ENCODE measurements at places on chromosomes 7 and 10.
A peak's percentile ranks its signal among the peaks of the same experiment; 100 is the strongest.

DNA sequence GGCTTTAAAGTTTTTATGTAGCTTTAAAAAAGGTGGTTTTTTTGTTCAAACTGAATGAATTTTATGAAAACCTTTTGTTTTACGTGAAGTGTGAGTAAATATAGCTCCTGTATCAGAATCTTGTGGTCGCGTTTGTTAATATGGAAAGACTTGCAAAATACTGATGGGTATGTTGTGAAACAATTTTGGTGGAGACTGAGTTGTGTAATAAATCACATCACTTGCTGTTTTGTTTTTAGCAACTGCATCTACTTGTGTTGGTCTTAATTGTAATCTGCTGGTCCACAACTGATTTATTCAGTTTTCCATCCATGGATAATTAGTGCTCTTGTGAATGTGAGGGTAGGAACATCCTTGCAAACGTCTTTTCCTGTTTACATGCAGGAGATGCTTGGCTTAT is 10.5 kb downstream of the PLXDC2 start:
- DNase-seq, result no peak

DNA sequence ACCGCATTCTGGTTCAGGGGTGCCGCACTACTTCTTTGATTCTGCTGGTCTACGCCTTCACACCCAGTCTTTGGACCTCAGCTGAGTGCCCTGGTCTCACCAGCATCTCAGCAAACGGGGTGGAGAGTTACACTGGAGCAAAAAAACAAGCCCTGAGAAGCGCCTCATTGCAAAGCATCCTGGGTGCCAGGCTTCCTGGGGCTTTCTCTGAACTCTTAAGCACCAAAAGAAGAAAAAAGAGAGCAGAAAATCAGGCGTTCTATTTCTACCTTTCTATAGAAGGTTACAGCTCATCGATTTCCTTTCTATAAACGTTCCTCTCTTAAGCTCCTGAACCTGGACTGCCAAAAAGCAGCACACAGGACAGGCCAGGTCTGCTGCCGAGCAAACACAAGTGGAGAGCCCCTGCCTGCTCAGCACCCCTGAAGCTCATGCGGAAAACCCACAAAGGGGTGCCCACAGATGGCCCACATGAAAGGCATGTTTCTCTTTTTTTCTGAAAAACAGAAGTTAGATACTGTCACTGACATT is 217.9 kb downstream of the SFMBT2 start:
- DNase-seq, result peak; percentile 17

DNA sequence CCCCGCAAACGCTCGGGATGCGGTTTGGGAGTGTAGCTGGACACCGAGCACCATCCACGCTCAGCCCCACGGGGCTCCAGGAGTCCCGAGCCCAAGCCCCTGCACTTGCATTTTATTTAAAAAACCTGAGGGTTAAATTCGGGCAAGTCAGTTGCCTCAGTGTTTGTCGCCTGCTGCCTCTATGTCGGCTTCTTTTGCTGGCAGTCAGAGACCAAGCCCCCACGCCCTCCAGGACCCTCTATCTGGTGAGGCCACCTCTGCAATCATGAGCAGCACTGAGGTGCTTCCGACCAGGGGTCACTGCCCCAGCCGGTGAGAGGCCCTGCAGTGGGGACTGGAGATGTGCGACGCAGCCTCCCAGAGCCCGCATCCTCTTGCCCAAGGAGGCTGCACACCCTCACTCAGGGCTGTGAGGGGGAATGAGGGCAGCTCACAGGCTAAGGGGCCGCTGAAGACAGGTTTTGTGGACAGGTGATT is 13.3 kb upstream of the ZNF273 start:
- DNase-seq, result no peak

GRCh38 chr7:11345621-11346020 is 371.9 kb downstream of the PHF14 start:
- DNase-seq, result no peak

DNA sequence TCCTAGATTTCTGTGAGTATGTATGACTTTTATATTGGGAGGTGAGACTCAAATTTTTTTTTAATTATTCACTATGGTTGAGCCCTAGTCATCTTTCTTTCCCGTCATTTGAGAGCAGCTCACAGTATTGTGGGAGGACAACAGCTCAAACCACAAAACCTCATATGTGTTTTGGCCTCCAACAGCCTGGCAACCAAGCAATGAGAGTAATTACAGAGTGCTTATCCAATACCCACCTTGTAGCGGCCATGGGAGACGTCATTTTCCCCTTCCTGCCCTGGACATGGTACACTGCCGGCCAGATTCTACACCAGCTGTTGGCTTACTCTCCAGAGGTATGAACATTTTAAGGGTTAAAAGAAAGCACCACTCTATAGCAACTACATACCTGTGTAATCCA is 49.1 kb downstream of the DOCK4 start:
- DNase-seq, result no peak

- no peak for DNase-seq
These were observed 52.0 kb upstream of the PPP1R3C start for GRCh38 chr10:91684841-91685240.

DNA sequence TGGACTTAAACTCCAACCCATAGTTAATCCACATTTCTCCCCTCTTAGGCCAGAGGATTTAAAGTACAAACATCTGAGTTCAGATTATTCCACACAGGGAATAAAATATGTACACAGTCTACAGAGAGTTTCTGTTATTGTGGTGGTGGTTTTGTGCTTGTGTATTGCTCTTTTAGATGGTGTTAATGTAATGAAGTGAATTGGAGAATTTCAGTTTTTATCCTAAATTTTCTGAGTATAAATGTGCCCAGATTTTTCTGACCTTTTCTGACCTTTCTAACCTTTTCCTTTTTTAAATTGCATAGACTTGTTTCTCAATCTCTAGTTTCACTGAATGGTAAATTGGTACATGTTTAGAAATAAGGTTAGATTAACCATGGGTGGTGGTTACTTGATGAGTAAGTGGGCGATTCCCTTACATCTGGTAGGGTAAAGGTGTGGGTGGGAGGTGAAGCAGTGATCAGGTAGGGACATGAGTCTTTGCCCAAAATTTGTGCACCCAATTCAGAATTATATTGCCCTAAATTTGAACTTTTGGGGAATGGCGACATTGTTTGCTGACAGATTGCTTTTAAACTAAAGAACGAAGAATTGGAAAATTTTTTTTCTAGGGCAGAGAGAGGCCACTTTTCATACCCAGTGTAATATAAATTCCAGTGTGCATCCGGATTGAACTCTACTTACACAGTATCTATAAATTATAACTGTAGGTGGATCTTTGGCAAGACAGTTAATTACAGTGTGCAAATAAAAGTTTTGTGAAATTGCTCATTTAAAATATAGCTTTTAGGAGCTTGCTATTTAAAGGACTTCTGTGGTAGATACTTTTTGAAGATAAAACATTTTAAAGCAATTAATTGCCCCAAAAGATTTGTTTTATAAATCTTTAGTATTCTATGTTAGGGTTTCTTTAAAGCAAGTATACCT is 62.2 kb downstream of the ST7 start:
- DNase-seq, result no peak

- DNase-seq, result no peak
These were observed 57.2 kb upstream of the INPP5A start for GRCh38 chr10:132480356-132480755.

GRCh38 chr10:11046776-11047160 is 29.1 kb downstream of the CELF2 start:
- DNase-seq, result no peak

GRCh38 chr10:101351017-101351416 is 2.9 kb upstream of the BTRC start:
- no peak for DNase-seq

GRCh38 chr7:67875558-67875957 is 878.9 kb downstream of the TYW1 start:
- DNase-seq, result no peak

DNA sequence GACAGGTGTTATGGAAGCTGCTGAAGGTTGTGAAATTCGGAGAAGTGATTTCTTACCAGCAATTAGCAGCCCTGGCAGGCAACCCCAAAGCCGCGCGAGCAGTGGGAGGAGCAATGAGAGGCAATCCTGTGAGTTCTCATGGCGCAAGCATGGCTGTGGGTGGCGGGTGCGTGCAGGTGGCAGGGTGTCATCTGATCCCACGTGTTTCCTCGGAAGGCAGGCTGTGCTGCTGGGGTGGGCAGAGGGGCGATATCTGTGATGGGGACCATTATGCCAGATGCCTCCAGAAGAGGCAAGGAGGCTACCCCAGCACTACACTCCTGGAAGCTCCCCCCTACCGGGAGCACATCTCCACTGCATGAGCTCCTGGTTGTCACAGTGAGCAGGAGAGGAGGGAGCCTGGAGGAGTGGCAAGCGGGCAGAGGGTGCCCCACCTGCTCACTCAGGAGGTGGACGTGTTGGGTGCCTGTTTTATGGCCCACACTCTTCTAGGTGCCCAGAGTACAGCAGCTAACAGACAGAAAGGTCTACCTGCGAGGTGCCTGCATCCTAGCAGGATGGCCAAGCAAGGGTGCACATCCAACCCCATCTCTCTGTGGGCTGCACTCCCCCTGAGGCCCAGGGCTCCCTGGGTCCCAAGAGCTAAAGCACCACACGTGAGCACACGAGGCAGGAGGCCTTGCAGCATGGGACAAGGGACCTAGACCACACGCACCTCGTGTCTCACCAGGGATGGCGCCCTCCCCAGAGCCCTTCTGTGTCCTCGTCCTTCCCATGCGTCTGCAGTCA is 204.7 kb downstream of the EBF3 start:
- DNase-seq, result no peak

DNA sequence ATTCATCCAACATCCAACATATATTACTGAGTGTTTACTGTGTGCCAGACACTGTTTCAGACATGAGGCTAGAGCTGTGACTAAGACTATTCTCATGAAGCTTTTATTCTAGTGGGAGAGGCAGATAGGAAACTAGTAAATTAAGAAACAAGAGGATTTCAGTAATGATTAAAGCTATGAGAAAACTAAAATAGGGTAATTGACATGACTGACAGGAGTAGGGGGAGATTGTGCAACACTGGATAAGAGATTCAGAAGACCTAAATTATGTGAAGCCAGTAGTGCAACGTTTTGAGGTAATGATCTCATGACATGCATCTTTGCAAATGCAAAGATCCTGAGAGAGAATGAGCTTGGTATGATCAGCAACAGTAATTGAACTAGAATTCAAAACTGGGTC is 48.6 kb upstream of the MKLN1 start:
- DNase-seq, result no peak

DNA sequence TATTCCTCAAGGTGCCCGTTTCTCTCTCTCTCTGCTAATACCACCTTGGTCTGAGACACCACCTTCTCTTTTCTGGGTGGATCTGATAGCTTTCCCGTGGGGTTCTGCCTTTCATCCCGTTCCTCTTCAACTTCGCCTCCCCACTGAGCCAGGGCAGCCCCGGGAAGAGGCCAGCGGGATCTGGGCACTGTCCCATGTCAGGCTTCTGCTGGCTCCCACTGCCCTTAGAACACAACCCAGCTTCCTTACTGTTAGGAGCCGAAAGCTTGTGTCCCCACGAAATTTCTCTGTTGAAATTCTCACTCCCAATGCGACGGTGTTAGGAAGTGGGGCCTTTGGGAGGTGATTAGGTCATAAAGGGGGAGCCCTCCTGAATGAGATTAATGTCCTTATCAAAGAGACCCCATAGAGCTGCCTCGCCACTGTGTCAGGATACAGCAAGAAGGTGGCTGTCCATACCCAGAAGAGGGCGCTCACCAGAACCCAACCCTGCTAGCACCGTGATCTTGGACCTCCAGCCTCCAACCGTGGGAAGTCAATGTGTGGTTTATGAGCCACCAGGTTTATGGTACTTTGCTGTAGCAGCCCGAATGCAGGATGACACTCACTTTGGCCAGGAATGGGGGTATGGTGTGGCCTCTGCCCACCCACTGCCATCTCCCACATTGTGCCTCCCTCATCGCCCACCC is 79.2 kb downstream of the CAMK1D start:
- no peak for DNase-seq

- no peak for DNase-seq
These were observed 3.7 kb upstream of the COL13A1 start for GRCh38 chr10:69797959-69798358.

DNA sequence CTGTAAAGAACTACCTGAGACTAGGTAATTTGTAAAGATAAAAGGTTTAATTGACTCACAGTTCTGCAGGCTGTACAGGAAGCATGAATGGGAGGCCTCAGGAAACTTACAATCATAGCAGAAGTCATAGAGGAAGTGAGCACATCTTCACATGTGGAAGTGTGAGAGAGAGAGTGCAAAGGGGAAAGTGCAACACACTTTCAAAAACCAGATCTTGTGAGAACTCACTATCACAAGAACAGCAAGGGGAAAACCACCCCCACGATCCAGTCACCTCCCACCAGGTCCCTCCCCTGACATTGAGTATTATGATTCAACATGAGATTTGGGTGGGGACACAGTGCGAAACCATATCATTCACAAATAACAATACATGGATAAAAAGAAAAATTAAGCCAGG is 24.5 kb downstream of the AVL9 start:
- no peak for DNase-seq

DNA sequence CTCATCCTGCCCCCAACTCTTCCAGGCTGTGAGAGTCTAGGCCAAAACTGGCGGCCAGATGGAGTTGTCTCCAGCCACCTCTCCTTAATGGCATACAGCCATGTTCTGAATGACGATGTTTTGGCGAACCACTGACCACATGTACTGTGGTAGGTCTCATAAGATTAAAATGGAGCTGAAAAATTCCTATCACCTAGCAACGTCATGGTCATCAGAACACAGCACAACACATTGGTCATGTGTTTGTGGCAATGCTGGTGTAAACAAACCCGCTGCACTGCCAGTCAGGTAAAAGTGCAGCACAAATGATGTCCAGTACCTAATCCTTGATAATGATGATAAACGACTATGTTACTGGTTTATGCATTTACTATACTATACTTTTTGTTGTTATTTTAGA is 290.0 kb upstream of the MKI67 start:
- no peak for DNase-seq

DNA sequence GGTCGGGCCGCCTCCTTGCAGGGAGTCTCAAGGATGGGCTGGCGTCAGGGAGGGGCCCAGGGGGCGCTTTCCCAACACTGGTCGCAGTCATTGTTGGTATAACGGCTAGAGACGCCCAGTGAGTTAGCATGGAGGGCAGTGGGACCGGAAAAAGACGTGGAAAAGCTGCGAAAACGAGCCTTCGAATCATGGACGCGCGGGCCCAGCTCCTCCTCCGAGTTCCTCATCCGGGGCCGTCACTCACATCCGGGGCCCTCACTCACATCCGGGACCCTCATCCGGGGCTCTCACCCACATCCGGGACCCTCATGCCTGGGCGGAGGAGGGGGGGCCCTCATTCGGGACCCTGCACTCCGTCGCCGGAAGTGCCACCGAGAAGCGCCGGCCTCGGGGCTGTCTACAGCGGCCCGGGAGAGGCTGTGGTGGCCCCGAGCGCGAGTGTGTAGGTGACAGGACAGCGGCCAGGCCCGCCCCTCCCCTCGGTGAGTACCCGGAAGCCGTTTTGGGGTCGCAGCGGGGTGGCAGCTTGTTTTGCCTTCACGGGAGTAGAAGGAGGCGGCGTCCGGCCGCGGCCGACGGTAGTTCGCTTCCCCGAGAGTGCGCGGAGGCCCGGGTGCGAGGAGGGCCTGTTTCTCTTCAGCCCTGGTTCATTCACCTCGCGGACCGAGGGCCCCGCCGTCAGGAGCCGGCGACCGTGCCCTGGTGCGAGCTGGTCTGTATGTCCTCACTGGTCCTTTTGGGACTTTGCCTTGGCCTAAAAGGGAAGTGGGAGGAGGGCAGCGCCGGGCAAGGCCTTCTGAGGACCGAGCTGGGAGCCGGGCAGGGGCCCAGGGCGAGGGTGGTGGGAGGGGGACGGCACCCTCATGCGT is at the start of gene ZNF655:
Gene ZNF655, plus strand, starts transcription at position 337 of the 869 bp plus-strand sequence. CDS start 1,918 bp downstream, outside the sequence.
- peak; percentile 81 for DNase-seq
